ENCODE measurements at places on chromosomes 1 and 21.
A peak's percentile ranks its signal among the peaks of the same experiment; 100 is the strongest.

DNA sequence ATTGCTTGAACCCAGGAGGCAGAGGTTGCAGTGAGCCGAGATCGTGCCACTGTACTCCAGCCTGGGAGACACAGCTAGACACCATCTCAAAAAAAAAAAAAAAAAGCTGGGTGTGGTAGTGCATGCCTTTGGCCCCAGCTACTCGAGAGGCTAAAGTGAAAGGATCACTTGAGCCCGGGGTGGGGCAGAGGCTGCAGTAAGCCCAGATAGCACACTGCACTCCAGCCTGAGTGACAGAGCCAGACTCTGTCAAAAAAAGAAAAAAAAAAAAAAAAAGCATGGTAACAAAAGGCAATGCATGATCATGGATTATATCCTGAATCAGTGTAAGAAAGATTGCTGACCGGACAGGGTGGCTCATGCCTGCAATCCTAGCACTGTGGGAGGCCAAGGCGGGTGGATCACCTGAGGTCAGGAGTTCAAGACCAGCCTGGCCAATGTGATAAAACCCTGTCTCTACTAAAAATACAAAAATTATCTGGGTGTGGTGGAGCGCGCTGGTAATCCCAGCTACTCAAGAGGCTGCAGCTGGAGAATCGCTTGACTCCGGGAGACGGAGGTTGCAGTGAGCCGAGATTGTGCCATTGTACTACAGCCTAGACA lies 76.3 kb downstream of the RUSC1 start:
- no peak for DNase-seq

- DNase-seq: no peak
Measured at GRCh38 chr21:14602382-14602958, 56.4 kb upstream of the SAMSN1 start.

GRCh38 chr1:167328816-167329483 lies 108.3 kb downstream of the POU2F1 start:
- DNase-seq: no peak

- DNase-seq: no peak
Measured at GRCh38 chr21:39630191-39630591, 17.5 kb downstream of the B3GALT5 start.

DNA sequence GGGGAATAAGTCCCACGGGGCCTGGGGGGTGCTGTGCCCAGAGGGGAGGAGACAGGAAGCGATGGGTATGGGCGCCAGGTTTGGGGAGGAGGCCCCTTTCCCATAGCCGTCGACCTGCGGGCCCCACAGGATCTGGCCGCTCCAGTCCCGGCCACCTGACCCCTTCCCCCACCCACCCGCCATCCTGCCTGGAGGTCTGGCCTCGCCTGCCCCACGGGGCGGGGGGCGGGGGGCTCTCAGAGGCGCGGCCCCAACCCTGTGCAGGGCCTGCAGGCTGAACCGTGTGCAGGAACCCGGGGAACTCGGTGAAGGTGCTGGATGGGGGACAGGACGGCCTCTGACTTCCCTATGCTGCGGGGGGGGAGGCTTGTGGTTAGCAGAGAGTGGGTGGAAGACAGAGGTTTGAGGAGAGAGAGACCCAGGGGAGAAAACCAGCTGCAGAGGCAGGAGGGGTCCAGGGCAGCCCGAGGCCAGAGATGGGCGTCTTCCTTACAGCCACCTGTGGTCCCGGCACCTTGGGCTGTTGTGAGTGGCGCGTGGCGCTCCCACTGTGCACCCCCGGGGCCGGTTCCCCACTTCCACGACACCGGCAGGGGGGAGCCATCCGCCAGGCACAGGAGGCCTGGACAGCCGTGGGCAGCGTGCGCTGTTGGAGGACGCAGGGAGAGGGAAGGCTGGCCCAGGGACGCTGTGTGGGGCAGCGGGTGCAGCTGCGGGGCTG lies 2.5 kb upstream of the TNFRSF18 start:
- peak; percentile 39 for DNase-seq

GRCh38 chr1:32470991-32471694 lies 6.3 kb downstream of the ZBTB8B start:
- DNase-seq: no peak

GRCh38 chr21:33198346-33199099 lies 31.2 kb upstream of the IFNAR2 start:
- DNase-seq: peak; percentile 26

DNA sequence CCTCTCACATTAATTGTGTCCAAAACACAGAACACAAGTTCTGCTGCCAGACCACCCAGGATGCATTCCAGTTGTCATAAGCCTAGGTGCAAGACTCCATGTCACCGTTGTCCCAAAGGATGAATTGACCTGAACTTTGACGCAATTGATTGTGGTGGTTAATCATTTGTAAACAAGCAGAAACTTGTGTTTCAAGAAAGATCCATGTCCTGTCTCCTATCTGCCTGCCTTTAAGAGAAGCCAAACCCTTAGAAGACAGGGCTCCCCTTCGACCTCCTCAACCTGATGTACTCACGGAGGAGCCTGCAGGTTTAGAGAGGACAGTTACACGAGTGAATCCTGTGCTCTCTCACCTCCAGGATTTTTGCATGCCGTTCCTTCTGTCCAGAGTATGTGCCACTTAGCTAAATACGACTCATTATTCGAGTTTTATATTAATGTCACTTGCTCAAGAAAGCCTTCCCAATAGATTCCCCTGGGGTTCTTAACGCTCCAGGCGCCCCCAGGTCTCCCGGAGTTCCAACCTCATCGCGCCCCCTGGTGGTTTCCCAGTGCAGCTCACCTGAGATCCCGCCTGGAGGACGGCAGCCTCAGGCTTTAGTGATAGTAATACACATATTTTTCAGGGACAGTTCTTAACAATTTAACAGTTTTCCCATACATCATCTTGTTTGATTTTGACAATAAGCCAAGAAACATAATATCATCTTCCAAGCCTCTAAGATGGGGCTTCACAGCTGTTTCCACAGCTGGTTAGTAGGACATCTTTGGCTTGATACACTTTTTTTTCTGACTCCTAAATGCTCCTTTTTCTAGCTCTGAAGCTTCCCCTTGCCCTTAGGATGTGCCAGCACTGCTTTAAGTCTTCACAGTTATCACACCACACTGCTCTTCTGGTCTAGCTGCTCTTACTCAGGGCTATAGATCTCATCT lies 2.4 kb upstream of the C8B start:
- no peak for DNase-seq

DNA sequence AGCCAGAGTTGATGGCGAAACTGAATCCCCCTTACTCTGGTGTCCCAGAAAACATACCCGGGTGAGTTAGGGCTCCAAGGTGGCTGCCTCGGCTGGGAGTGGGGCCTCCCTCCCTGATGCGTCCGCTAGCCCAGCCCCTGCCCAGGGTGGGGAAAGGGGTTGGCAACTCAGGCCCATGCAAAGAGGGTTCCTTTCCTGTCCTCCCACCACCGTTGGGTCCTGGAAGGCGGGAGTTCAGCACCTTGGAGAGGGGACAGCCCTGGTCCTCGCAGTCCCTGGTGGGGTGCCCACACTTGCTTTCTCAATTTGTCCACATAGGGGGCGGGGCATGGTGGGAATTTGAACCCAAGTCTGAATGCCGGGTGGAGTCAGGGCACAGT lies 6.1 kb downstream of the SRM start:
- no peak for DNase-seq

- no peak for DNase-seq
Measured at GRCh38 chr1:15180189-15180588, 26.6 kb downstream of the TMEM51 start.
